ENCODE measurements at places on chromosomes 6 and 20.

GRCh38 chr6:166691199-166691598 lies 64.1 kb upstream of the RPS6KA2 start:
- no peak for DNase-seq

GRCh38 chr20:40808936-40809335 lies 119.9 kb upstream of the MAFB start:
- DNase-seq, result no peak

DNA sequence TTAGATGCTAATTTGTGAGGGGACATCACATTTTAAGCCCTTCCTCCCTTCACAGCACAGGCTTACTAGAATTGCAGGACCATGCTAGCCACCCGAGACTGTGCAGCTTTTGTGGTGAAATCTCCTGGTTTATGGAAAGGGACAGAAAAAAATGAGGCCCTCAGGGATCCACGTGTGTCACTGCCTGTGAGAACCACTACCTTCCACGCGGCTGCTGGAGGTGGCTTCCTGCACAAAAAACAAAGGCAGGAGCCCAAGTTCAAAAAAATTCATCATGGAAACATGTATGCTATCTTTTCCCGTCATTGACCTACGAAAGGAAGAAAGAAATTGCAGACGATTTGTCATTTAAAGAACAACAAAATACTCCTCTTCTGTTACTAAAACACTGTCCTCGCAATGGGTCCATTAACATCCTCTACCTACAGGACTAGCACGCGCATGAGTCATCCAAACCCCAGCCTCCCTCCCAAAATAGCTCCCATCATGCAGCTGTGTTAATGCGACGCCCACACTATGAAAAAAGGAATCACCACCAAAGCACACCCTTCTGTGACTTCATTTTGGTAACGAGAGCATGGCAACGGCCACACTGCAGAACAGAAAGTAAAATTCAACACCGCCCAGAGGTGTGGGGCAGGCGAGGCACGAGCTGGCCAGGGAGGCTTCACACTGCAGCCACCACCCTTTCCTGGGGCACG lies 45.7 kb downstream of the RAMACL start:
- DNase-seq, result peak; percentile 4

- DNase-seq, result no peak
Observed at GRCh38 chr6:144156991-144157390, 6.7 kb downstream of the STX11 start.

DNA sequence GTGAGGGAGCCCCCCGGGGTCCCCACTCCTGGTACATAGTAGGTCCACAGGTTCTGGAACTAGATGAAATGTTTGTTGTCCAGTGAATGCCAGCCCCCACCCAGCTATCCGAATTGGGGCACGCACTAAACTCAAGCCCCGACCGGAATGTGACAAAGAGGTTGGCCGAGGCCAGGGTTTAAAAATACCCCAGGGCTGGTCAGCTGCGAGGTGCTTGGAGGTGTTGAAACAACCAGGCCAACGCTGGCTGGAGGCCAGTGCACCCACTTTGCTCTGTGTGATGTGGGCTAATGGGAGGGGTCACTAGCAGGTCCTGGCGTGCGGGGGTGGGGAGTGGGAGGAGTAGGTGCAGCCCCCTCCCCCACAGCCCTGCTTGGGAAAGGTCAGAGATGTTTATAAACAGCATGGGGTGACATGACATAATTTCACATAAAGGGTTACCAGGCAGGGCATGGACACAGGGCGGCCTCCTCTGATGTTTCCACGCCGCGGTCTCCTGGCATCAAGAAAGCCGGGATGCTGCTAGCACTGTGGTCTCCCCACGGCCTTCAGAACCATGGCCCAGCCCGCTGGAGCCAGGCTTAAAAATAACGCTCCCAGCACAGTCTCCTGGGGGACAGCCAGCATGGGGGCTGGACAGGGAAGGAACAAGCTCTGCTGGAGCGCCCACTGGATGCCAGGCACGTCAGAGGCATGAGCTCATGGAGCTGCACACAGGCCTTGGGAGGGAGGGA lies 111.2 kb upstream of the PTPN1 start:
- no peak for DNase-seq

DNA sequence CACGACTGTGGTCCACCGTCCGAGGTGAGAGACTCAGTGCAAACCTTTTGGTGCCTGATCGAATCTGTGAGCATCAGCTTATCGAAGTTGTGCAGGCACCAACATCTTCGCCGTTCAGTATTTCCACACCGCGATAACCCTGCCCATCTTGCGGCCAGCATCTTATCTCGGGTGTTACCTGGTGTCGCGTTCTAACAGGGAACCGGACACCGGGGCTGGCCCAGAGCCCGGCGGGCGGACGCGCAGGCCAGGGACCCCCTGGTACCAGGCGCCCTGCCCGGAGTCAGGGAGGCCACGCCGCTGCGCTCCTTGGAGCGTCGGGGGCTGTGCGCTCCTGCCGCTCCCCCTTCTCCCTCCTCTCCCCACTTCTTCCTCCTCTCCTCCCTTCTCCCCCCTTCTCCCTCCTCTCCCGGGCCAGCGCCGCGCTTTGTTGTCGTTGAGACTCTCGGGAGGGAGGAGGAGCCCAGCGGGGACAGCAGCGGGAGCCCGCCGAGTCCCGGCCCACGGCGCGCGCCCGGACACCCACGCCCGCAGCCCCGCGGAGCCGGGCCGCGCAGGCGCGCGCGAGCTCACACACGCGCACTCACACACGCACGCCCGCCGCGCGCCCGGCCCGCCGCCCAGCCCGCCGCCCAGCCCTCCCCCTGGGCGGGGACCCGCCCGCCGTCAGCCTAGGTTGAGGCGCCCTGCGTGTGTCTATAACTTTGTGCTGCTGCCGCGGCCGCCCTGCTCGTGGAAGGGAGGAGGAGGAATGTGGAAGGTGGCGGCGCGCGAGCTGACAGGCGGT lies 1.4 kb upstream of the FOXO3 start:
- peak; percentile 44 for DNase-seq

DNA sequence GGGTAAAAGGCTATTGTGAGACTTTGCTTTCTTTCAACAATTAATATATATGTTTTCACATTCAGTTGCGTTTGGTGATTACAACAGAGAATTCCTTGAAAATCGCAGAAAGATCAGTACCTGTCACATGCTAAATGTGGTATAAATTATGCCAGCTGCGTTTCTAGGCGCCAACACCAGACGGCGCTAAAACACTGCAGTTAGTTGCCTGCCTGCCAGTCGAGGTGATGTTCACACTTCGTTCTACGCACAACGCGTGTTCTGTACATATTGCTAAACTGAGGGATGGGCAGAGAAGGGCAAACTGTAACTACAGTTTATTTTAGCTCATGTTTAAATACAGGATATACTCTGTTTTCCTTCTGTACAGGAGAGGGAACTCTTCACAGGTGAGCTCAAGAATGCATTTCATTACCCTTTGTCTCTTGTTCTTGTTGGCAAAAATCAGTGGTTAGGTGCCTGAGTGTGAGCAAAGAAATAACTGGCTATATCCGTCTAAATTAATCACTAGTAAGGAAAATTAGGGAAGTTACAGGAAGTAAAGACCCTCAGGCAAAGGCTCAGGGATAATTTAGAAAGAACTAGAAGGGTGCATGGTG lies 100.1 kb upstream of the RGS17 start:
- peak; percentile 3 for DNase-seq

GRCh38 chr6:4656106-4656505 lies 120.1 kb upstream of the CDYL start:
- DNase-seq, result no peak

DNA sequence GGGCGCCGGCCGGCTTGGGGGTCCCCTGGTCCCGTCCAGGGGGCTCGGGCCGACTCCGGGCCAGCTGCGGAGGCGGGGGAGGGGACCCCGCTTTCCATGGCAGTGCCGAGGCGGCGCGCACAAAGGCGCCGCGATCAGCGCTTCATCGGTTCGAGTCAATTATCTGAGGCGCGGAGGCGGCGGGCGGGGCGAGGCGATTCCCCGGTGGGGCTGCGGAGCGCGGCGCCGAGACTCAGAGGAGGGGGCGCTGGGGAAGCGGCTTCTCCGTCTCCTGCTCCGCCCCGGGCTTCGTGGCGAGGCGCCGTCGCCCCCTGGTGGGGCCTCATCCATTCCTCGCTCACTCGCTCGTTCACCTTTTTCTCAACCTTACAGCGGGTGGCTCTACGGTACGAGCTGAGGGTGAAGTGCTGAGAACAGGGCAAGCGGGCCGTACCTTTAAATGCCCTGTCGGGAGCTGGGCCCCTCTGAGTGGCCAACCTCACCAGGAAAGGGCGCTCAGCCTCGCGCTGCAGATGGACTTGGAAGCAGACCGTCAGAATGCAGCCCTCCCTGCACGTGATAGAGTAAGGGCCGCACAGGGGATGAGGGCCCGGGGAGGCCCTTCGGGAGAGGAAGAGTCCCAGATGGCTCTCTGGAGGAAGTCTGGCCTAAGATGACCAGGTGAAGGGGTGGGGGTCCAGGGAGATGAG lies 39.9 kb downstream of the SLC52A3 start:
- peak; percentile 14 for DNase-seq

DNA sequence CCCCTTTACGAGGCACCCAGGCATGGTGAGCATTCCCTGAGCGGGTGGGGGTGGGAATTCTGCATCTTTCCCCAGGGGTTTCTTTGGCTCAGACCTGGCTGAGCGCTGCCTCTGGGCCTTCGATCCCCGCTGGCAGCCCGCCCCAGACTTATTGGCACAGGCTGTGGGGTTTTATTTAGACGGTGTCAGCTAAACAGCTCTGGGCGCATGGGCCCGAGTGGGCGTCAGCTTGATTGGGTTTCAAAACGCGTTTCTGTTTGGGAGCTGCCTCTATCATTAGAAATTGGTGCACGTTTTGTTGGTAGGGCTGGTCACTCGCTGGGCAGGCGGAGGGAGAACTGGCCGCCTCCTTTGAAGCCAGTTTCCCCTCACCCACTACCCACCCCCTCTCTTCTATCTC lies 21.0 kb downstream of the PMEPA1 start:
- no peak for DNase-seq

DNA sequence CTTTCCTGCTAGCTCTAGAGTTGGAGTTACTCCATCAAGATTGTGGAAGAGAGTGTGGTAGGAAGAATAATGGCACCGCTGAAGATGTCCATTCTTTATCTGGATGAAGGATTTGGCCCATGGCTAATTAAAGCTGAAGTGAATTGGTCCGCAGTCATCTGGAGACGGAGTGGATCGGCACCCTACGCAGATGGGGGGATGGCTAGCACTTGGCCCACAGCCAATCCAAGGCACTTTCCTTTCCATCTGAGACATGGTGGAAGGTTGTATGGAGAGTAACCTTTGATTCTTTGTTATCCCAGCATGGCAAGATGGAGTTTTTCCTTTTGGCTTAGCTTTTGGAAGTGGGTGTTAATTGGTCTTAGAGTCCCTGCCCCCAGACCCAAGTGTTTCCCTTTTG lies 88.3 kb downstream of the JPH2 start:
- no peak for DNase-seq

GRCh38 chr6:163600331-163600730 lies 185.8 kb downstream of the QKI start:
- no peak for DNase-seq

- DNase-seq, result no peak
Observed at GRCh38 chr6:112037783-112038216, 16.1 kb upstream of the CCN6 start.

DNA sequence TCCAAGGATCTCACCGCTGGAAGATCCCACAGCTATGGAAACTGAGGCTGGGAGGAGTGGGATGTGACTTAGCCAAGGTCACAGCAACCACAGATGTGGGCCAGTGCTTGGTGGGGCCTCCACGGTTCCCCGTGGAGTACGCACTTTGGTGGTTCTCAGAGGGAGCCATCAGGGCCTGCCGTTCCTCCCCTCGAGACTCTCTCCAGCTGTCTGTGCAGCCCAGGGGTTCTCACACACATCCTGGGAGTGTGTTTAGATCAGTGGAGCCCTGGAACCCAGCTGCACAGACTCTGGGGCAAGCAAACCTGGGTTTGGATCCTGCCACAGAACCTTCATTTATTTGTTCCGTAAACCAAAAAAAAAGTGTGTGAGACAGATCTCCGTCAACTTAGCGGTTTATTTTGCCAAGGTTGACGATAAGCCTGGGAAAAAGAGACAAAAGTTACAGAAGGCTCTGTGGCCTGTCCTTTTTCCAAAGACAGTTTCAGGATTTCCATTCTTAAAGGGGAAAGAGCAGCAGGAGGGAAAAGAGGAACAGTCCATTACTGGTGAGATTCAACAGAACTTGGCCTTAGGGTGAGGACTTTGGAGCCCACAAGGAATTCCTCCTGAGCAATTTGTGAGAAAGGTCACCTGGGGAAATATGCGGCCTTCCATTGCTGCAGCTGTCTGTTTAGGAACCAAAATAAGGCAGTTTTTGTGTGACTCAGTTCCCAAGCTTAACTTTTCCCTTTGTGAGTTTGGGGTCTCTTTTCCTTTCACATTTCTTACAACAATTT lies 13.6 kb upstream of the MYMX start:
- no peak for DNase-seq

DNA sequence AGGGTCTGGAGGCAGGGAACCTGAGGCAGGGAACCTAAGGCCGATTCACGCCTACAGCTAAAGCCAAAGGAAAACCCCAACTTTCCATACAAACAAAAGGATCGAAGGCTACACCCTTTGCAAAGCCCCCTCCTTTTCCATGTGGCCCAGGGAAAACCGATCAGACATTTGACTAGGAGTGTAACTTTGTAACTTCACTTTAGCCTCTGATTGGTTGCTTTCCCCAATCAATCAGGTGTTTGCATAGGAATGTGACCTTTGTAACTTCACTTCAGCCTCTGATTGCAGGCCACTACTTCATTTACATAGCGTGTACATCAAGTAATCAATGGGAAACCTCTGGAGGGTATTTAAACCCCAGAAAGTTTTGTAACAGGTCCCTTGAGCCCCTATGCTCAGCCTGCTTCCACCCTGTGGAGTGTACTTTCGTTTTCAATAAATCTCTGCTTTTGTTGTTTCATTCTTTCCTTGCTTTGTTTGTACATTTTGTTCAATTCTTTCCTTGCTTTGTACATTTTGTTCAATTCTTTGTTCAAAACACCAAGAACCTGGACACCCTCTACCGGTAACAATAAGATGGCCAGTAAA lies 43.3 kb downstream of the CHD6 start:
- DNase-seq, result no peak

GRCh38 chr6:52399511-52400312 lies 20.4 kb upstream of the EFHC1 start:
- DNase-seq, result no peak

GRCh38 chr6:31094389-31094881 lies 17.9 kb downstream of the C6orf15 start:
- peak; percentile 4 for DNase-seq

DNA sequence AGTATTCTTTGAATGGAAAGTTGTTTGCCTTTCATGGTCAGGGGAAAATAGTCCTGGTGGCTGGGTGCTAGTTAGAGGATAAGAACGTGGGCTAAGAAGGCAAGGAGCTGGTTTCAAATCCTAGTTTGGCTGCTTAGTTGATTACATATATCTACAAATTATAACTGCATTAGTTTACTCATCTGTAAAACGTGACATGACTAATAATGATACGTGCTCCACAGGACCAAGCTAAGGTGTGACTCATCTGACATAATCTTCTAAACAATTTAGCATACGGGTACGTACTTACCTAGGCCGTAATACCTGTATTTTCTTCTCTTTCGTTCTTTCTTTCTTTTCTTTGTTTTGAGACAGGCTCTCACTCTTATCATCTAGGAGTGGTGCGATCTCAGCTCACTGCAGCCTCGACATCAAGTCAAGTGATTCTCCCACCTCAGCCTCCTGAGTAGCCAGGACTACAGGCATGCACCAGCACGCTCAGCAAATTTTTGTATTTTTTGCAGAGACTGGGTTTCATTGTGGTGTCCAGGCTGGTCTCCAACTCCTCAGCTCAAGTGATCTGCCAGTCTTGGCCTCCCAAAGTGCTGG lies 1274.2 kb upstream of the GJE1 start:
- DNase-seq, result no peak

Data from stimulated activated CD8-positive, alpha-beta memory T cell treated with anti-CD3 and anti-CD28 coated beads, Interleukin-7, amount 100 ng/mL, for 24 hours (primary cell).